ENCODE measurements at places on chromosomes 6 and 20.

DNA sequence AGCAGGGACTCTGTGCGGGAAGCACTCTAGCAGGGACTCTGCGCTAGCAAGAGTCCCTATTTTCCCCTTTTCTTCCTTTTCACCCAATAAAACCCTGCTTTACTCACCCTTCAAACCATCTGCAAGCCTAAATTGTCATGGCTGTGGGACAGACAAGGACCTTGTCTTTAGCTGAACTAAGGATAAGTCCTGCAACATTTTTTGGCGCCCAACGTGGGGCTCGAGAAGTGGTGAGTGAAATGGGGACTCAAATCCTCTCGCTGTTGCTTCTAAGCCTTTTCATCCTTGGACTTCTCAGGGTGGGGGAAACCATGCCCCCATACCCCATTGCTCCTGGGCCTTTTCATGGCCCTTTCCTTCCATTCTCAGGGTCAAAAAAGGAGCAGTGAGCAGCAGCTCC lies 46.4 kb downstream of the IMPG1 start:
- no peak for DNase-seq

- DNase-seq: no peak
Measured at GRCh38 chr20:40743141-40743775, 54.2 kb upstream of the MAFB start.

GRCh38 chr6:45663251-45664221 lies 285.8 kb upstream of the SUPT3H start:
- DNase-seq: no peak

- DNase-seq: no peak
Measured at GRCh38 chr6:121430514-121431460, 4.7 kb upstream of the GJA1 start.

DNA sequence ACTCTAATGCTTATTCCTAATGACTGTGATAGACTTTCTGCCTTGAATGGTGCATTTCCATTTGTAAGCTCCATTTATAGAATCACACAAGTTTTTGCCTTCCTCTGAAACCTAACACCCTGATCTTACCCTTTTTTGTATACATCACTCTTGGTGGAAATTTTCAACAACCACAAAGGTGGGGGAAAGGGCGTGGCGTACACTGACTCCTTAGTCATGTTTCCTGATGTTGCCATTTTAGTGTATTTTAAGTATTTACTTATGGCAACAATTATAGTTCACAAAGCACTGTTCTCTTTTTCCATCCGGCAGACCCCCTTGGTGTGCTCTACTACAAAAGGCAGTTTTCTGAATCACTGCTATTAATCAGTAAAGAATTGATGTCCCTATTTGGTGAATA lies 92.0 kb downstream of the ATXN1 start:
- no peak for DNase-seq

DNA sequence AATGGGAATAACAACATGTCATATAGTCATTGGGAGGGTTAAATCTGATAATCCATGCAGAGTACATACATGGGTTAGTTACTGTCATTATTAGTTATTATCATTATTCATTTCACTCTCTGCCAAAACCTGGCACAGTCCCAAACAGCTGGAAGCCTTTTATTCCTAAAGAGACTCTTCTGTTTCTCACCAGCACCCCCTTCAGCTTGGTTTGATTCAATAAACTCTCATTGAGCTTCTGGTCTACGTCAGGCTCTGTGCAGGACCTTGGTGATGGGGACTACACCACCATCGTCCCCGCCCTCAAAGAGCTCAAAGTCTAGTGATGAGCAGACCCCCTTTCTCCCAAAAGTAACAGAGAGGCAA lies 2.3 kb downstream of the KCNK15 start:
- no peak for DNase-seq

GRCh38 chr6:69705954-69706353 lies 90.9 kb downstream of the LMBRD1 start:
- no peak for DNase-seq

GRCh38 chr6:16747232-16748024 lies 13.8 kb downstream of the ATXN1 start:
- no peak for DNase-seq

GRCh38 chr6:111585241-111585973 lies 20.3 kb downstream of the TRAF3IP2 start:
- no peak for DNase-seq

DNA sequence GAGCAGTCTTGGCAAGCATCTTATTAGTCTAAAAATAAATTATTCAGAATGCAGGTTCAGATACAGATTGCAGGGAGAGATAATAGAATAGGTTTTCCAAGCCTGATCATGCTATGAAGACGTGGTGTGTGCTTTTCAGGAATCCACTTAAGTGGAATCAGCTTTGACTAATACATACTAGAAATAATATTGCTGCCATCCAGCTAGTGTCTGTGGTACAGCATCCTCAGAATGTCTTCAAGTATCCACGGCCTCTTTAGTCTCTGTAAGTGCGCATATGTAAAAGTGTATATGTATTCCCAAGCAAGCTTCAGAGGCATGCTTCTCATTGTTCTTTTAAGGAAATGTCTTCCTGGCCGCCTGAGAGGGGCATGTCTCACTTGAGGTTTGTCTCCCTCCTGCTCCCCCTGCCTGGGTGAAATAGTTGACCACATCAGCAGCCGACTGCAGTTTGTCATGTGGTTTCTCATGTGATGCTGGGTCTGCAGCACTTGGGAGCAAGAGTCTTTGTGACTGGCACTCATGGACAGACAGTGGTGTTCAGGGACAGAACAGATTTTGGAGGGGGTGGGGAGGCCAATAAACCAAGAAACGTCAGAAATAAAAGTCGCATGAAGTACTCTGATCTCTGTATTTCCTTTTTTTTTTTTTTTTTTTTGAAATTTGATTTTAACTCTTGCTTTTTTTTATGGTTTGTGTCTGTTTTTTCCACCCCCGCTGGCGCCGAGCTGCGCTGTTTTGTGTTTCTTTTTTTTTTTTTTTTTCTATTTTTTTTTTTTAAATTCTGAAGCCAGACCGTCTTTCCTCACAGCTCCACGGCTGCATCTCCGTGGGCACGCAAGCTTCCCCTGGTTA lies 150.8 kb downstream of the PRL start:
- DNase-seq: no peak

DNA sequence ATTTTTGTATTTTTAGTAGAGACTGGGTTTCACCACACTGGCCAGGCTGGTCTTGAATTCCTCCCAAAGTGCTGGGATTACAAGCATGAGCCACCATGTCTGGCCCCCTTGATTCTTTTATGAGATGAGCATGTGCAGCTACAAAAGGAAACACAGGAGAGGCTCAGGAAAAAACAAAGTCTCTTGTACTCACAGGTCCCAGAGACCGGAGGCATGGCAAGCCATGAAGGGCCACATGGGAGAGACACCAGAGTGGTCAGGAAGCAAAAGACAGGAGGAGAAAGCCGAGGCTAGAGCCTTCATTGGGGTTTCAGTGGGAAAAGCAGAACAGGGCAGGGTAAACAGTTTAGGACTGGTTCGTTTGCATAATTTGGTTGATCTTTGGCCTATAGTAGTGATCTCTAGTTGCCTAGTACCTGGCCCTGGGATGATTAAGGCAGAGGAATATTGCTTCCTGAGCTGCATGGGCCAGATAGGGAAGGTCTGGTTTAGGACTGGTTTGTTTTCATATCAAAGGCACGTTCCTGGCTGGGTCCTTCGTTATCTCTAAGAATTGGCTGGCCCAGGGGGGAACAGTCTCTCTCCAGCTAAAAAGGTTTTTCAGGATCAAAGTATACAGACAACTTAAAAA lies 48.2 kb upstream of the PRND start:
- DNase-seq: no peak

GRCh38 chr20:14489544-14489943 lies 152.1 kb upstream of the FLRT3 start:
- no peak for DNase-seq

- DNase-seq: no peak
Measured at GRCh38 chr6:17932330-17932852, 55.0 kb downstream of the KIF13A start.

GRCh38 chr6:6942831-6943230 lies 164.9 kb upstream of the RREB1 start:
- peak; percentile 27 for DNase-seq

DNA sequence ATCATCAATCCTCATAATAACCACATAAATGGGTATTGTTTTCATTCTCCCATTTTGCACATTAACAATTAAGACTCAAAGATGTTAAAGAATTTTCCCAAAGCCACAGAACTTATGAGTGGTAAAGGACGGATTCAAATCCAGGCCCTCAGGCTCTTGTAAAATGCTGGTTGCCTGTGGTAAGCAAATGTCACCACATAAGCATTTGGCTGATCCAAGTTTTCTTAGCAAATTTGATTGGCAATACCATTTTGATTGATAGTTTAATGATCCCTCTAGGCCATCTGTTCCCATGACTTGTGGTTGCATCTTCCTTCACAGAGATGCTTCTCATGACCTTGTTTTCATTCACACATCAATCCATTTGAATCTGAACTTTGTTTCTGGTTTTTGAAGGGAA lies 252.0 kb upstream of the RIN2 start:
- no peak for DNase-seq

DNA sequence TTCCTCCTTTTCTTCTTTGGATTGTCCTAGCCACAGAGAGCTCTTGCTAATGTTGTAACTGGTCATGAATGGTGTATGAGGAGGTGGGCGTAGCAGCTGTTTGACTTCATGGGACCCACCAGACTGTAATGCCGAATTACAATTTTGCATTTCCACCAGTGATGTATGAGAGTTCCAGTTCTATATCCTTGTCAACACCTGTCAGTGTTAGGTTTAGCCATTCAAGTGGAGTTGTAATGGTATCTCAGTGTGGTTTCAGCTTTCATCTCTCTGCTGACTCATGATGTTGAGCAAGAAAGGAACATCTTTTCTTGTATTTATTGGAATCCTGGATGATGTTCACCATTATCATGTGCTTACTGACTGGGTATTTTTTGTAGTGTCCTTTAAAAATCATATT lies 5.1 kb downstream of the IGF2R start:
- DNase-seq: no peak

- no peak for DNase-seq
Measured at GRCh38 chr20:38049800-38050199, 16.3 kb downstream of the RPRD1B start.

DNA sequence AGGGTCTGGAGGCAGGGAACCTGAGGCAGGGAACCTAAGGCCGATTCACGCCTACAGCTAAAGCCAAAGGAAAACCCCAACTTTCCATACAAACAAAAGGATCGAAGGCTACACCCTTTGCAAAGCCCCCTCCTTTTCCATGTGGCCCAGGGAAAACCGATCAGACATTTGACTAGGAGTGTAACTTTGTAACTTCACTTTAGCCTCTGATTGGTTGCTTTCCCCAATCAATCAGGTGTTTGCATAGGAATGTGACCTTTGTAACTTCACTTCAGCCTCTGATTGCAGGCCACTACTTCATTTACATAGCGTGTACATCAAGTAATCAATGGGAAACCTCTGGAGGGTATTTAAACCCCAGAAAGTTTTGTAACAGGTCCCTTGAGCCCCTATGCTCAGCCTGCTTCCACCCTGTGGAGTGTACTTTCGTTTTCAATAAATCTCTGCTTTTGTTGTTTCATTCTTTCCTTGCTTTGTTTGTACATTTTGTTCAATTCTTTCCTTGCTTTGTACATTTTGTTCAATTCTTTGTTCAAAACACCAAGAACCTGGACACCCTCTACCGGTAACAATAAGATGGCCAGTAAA lies 43.3 kb downstream of the CHD6 start:
- DNase-seq: no peak

DNA sequence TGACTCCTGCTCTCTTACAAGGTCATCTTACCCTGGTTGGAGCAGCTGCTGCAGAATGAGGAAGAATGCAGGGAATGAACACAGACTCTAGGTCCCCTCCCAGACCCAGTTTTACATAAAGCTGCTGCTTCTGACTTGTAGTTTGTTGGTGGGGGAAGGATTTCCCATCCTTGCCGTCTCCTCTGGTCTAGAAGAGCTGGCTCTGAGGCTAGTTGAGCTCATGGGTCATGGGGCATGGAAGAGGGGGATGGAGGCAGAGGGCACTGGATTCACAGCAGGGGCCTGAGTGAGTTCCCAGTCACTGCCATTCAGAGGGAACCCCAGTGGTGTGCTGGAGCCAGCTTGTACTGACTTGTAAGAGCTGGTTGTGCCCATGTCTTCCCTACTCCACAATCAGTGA lies 9.2 kb upstream of the GUCA1A start:
- no peak for DNase-seq

DNA sequence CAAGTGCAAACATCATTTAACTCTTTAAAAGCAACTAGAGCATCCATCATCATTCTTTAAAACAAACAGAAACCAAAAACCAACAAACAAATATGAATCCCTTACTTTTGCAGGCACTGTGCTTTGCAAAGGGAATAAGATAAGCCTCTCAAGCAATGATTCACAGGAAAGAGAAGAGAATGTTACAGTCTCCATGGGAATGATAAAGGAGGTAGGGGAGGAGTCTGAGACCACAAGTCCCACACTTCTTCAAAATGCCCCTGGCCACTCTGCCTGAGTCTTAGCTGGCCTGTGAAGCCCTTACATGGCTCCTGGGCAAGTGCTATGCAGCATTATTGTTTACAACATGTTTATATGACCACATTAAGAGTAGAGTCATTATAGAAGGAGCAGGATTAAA lies 257.7 kb upstream of the MARCKS start:
- DNase-seq: no peak

DNA sequence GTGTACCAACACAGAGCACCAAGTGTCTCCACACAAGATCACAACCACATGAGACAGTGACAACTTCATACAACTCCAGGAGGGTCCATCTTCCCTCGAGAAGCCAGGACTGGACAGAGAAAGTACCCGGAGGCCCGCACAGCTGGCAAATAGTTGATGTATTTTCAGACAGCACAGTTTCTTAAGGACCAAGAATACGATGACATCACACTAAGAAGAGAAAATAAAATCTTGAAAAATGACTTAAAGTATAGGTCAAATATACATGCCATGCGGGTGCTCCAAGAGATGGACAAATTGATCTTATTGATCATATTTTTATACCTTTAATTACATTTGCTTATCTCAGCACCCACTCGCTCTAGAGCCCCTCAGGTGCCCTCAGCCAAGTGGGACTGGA lies 145.5 kb downstream of the RNASET2 start:
- DNase-seq: no peak

DNA sequence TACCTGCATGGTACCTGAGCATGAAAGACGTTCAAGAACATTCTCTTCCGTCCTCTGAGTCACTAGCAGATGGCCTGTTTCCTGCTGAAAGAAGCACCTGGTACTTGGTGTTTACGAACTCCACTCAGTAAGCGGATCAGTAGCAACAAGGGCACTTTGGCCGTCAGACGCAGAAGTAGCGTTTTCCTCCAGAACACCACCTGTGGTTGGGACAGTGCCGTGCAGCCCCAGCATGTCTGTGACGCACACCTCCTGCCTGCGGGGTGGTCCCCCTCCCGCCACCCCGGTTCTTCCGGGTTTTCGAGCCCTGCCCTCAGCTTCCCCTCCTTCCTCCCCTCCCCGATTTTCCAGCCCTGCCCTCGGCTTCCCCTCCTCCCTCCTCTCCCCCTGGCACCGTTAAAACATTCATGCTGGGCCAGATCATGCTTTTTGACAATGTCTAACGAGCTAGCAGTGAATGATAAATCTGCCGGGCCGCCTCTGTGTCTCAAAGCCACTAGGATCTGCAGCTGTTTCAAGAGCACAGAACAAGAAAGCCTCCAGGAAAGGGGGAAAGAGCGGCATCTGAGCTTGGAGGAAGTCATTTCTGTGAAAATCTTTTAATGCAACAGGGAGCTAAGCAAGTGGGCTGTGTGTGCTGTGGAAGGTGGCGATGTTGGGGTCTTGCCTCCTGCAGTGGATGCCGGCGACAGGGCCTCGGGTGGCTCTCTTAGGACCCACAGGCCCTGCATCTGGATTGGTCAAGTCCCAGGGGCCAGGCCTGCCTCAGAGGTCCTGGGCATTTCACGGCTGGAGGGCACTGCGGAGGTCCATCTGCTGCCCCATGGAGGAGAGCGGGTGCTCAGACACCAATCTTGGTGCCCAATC lies 207.9 kb downstream of the ERMARD start:
- no peak for DNase-seq

All from GM12892 (cell line).